ENCODE measurements at places on chromosomes 12 and 14.

DNA sequence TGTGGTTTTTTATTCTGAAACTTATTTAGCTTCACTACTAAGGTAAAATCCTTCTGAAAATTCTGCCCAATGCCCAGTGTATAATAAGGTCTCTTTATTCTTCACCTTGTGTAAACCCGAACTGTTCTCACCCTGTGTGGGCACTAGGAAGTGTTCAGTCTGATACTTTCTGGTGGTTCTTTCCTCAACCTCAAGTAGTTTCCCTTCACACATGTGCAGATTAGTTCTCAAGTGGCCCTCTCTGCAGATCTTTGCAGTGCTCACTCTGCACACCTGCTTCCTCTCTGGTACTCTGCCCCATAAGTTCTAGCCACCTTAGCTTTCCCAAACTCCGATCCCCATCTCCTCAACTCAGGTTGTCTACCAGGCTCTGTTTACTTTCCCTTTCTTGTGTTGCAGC is 61.6 kb downstream of the RAD51B start:
- no peak for DNase-seq

DNA sequence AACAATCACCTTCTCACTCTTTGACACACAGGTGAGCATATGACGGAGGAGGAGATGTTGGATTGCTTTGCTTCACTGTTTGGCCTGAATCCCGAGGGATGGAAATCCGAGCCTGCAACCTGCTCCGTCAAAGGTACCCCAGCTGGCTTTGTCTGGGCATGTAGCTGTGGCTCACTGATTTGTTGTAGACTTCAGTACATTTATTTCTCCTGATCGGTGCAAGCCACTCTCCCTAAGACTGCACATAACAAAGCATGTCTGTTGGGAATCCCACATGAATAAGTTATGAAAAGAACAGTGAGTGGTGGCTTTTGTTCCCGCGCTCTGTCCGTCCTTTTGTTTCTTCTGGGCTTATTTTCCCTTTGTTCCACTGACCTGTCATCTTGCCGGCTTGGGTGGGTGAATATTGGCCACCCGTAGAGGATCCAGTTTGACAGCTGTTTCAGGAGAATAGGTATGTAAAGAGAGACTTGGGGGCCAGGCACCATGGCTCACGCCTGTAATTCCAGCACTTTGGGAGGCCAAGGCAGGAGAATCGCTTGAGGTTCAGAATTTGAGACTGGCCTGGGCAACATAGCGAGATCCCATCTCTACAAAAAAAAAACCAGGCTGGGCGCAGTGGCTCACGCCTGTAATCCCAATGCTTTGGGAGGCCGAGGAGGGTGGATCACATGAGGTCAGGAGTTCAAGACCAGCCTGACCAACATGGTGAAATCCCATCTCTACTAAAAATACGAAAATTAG is 20.0 kb upstream of the BCL7A start:
- no peak for DNase-seq

GRCh38 chr12:67237231-67237630 is 31.9 kb upstream of the CAND1 start:
- no peak for DNase-seq

GRCh38 chr12:99153293-99153692 is 494.3 kb upstream of the GARIN6 start:
- DNase-seq = no peak

DNA sequence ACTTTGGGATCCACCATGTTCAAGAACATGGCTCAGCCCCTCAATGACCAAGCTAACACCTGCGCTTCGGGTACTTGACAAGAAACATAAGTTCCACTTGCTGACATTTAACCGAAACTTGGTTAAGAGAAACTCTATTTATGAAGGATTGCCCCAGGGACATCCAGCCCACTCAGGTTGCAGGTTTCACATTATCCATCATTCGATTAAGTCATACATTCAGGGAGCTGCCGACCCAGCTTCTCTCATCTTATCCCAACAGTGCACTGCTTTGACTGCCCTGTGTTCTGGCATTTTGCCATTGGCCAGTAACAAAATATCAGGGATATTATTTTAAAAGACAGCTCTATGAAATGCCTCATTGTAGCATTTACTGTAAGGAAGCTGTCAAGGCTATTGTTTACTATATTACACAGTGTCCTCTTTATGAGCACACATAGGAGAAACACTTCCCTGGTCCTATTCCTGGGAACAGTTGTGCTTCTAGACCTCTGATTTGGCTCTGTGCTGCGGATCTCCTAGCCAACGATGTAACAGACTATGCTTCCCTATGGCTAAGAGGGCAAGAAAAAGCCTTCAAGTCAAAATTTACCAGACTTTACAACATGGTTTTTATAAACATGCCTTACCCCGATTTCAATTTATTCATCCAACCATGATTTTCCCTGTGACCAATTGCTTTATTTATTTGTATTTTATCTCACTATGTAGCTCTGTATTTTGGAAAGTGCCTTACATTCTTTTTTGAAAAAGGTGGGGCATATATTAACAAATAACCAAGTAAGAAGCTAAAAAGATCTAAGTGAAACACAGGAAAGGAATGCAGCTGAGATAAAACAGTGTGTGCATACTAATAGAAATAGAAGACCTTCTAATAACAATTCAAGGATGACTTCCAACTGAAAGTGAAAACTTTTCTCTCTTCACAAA is 109.3 kb downstream of the ITPR2 start:
- DNase-seq = no peak

DNA sequence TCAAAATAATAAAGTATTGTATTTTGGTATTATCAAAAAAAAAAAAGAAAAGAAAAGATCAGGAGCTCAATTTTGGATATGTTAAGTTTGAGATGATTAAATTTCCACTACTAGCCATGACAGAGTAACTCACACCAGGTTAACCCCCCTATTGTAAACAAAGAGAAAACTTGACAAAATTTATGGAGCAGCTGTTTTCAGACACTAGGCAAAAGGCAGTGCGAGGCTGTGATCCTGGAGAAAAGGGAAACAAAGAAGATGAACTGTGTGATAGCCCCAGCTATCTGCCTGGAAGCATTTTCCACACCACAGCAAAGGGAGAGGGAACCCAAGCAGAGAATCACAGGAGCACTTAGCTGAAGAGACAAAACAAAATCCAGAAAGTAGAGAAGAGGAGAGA is 145.0 kb downstream of the KIF21A start:
- no peak for DNase-seq

DNA sequence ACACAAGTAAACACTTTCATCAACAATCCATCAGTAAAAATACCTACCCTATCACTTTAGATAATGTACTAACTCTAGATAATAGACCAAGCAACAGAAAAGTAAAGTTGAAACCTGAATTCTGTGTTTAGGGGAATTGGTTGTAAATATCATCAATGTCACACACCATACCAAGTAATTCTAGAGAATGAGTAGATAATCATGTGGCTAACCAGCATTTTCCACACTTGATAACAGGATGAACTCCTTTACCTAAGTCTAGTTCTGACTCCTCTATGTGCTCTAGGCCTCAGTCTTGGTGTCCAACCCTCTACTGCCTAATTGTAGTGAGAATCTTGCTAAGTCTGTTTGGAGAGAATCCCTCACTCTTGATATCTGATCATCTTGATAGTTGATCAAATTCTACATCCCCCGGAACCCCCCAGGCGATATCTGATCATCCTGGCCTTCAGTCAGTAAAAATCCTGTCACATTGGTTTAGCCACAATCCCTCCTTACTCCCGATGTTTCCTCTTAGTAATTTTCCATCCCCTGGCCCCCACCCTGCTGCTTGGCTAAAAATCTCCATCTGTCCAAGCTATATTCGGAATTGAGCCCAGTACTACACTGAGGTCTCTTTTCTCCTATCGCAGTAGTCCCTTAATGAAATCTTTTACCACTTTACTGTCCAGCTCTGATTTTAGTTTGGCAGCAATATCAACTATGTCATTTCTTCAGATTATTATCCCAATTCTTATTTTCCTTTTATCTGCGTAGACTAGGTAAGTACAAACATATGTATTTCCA is 3.4 kb upstream of the SLCO1A2 start:
- DNase-seq = no peak

DNA sequence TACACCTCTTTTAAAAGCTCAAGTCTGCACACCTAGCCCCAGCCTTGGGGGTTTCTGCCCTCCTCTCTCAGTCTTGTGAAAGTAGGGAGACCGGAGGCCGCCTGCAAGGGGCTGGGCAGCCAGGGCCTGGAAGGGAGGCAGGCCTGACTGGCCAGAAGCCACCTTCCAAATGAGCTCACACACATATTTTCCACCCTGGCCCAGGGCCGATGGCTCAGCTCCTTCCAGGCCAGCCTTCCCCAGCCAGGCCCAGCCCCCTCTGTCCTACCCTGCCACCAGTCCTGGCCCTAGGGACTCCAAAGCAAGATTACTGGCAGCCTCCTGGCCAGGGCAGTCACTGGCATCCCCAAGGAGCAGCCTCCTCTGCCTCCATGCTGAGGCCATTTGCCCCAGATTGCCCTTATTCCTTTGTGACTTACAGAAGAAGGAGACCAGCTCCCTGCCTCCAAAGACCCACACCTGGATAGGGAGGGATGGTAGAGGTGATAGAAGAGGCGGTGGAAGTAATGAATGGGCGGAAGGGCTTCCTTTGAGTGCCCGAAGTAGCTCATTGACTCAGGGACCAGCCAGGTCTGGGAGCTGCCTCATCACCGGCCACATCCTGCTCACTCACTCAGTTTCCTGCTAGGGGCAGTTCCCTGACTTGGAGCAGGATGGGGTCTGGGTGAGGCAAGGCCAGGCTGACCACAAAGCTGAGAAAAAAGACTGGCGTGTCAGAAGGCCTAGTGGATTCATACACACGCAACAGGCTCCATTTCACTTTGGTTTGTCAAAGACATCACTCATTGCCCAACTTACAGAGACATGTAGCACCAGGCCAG is 14.8 kb downstream of the MMP14 start:
- peak; percentile 27 for DNase-seq

DNA sequence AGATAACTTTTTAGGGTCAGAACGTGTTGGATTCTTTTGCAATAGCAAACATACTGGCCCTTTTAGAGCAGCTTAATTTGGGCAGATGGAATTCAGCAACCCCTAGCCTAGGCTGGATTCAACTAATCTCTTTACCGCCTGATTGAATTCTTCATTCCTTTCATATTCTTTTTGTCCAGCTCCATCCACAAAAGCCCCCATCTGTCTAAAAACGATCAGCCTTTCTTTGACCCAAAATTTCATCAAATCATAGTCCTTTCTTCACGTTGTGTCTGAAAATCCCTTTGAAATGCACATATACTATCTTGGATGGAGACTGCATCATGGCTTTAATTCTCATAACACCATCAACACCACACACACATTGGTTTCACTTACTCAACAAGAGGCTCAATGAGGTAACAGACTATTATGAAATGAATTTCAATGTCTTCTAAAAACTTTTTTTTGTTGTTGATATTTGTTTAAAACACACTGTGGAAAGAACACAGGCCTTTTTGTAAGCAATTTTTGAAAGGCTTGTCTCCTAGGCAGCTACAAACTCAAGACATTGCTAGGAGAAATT is 128.0 kb upstream of the EEA1 start:
- DNase-seq = no peak

Data from activated naive CD4-positive, alpha-beta T cell treated with anti-CD3 and anti-CD28 coated beads for 36 hours (primary cell).